ENCODE measurements at places on chromosomes 2 and 18.

DNA sequence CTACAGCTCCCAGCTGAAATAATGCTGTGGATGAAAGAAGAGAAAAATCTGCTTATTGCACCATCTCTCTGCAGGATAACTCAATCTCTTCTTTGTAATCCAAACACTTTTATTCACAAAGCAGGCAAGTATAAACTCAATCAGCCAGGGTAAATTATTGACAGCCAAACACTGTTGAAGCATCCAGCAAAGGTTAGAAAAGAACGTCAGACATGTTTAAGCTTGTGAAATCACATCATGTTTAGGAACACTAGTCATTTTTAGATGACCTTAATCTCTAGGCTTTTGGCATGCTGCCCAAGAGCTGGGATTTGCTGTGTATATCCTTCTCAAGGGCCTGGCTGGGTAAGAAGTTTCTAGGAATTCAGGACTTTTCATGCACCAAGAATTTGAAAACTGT, 1148.1 kb upstream of the FANCL start:
- no peak for DNase-seq

- DNase-seq = no peak
Measured at GRCh38 chr2:142863485-142863961, 13.9 kb upstream of the KYNU start.

- DNase-seq = no peak
Measured at GRCh38 chr2:124877141-124877577, 852.1 kb downstream of the CNTNAP5 start.

DNA sequence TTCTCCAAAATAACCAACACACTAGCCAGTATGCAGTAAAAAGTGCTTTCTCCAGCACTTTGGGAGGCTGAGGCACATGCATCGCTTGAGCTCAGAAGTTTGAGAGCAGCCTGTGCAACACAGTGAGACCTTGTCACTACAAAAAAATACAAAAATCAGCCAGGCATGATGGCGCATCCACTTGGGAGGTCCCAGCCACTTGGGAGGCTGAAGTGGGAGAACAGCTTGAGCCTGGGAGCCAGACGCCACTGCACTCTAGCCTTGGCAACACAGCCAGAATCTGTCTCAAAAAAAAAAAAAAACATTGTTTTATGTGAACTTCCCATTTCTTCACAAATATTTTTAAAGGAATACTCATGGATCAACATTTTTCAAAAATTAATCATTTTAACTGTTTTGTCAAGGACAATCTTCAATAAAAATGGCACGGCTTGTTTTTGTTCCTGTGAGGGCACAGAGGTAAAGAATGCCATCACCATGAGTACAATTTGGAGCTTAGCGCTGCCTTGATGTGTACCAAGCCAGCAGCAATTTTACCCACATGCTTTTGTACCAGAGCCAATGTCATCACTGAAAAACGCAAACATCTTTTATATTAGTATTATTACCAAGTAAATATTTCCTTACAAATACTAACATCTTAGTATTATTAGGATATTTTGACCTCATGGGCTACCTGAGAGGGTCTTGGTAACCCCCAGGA, 26.7 kb downstream of the RAB1A start:
- no peak for DNase-seq

DNA sequence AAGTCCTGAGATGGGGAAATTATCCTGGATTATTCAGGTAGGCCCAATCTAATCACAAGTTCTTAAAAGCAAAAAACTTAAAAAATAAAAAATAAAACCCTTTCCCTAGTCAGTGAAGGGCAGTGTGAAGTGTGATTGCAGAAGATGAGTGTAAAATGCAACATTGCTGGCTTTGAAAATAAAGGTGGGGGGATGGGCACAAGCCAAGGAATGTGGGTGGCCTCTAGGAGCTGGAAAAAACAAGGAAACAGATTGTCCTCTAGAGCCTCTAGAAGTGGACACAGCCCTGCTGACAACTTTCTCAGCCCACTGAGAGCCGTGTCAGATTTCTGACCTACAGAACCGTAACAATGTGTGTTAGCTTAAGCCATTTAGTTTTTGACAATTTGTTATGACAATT, 184.3 kb upstream of the HNRNPA3 start:
- no peak for DNase-seq

DNA sequence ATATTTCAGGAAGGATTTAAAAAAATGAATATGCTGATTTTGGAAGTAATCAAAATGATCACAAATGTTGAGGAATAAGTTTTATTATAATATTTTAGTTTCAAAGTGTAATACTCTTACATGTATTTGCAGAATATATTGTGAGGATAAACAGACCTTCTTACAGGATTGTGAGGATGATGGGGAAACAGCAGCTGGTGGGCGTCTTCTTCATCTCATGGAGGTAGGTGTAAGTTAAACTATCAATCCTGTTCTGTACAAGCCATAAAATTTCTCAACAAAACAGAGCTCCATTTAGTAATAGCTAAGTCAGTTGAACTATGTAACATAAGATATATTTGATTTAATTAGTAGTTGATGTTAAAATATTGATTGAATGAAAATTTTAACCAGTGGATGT, 12.5 kb upstream of the HRH4 start:
- no peak for DNase-seq

DNA sequence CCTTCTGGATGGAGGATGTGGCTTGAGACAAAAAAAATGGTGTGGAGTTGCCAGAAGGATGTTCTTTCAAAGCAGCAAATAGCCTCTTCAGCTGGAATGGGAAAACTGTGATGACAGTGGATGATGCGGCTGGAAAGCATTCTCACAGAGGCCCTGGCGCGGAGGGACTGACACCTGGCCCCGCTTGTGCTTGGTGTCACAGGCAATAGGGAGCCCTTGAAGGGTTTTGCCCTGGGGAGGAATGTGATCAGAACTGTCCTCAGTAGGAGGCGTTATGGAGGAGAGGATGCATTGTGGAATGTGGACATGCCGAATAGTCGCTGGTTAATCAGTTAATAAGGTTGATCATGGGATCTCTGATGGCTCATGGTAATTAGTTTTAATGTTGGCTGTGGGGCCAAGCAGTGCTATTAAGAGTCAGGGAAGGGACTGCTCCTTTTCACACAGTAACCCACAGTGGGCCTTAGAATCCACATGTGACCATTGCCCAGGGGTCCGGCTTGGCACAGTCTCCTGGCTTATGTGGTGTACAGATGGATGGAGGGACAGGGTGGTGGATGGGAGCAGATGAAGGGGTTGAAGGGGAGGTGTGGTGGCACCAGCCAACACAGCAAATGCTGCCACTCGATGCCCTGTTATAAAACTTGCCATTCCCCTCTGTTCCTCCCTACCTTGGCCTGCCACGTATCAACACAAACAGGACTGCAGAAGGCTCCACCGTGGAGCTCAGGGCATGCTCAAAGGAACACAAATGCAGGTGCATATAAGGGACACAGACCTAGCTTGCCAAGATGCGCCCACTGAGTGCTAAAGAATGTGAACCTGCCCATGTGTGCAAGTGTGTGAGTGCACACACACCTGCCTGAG, 71.7 kb downstream of the CIB4 start:
- no peak for DNase-seq

DNA sequence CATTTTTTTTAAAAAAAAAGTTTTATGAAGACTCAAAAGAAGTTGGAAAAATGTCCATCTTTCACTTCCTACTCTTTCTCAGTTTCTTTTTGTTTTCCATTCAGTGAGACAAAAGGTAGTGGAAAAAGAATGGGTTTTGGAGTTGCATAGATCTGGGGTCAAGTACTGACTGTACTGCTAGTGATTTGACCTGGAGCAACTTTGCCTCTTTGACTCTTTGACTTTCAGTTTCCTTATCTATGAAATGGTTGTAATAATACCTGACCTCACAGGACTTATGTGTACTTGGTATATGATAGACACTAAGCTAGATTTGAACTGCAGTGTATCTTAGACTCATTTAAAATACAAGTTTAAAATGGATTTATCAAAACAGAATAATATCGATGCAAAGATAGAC, 3.5 kb upstream of the KCNE4 start:
- DNase-seq = no peak

DNA sequence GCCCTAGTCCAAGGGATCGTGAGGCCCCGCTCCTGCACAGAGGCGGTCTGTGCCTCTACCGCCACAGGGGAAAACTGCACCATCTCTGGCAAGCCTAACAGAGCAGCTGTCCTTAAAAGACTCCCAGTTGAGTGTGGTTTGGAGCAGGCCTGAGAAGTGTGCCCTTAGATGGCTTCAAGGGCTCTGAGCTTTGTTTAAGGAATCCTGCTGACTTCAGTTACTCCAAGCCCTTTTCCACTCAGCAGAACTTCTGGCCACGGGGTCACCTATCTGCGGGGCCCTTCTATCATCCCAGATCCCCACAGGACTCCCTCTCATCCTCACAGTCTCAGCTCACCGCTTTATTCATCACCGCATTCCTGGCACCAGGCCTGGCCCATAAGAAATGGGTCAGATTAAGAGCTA, 131.5 kb downstream of the CCDC74A start:
- DNase-seq = no peak

DNA sequence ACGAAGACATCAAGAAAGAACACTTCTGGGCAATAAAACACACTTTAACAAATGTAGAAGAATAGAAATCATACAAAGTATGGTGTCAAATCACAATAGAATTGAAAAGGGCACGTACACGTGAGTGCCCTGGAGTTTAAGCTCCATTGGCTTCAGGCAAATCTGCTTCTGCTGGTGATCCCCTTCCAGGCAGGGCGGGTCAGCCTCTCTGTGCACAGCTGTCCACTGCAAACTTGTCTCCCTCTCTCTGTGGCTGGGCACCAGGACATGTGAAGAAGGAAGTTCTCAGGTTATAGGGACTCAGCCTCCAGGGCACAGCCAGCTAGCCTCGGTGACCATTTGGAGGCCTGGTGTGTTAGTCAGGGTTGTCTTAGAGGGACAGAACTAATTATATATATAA, 66.0 kb downstream of the ST3GAL5 start:
- DNase-seq = no peak

GRCh38 chr2:19255481-19255880, 102.9 kb downstream of the OSR1 start:
- no peak for DNase-seq

- DNase-seq = no peak
Measured at GRCh38 chr2:25692143-25692542, 18.8 kb upstream of the DTNB start.

DNA sequence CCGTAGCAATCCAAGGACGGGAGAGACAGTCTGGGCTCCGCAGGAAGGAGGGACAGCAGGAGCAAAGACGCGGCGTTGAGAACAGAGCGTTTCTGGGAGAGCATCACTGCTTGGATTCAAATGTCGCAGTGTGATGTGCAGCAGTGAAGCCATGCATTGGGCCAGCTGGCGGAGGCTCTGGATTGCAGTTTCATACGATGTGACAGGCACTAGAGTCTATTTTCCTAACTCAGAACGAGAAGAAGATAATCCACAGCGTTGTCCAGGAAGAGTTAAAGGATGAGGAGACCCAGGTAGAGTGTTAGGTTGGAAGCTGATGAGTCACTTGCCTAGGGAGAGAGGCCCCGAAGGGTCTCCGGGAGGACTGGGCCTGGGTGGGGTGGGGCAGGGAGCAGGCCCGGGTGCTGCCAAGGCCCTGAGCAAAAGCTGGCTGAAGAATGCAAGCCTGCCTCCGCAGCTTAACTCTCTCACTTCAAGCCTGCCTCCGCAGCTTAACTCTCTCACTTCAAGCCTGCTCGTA, 17.7 kb upstream of the SEMA4C start:
- no peak for DNase-seq

GRCh38 chr2:112783187-112783714, 1.0 kb downstream of the IL1A start:
- no peak for DNase-seq

DNA sequence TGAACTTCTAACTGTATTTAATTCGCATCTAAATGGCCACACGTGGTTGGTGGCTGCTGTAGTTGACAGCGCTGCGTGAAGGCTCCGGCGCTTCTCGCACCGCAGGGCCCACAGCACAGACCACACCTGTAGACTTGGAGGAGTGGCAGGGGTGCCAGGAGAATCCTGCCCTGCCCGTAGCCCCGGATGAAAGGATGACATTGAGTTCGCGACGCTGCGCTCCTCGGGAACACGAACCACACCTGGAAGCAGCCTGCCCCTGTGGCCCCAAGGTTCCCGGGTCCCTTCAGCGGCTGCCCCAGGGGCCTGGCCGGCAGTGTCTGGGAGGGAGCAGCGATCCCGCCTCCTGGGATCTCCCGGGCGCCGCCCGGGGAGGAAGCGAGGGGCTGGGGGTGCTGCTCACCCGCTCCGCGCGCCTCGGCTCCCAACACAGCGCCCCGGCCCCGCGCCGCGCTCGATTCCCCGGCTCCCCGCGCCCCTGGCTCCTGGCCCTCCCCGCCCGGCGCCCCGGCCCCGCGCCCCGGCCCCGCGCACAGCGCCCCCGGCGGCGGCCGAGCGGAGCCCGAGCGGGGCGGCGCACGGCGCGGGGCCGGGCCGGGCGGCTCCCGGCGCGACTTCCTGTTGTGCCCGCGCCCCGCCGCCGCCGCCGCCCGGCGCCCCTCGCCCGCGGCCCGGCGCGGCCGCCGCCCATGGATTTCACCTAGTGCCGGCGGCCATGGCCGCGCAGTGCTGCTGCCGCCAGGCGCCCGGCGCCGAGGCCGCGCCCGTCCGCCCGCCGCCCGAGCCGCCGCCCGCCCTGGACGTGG, at the start of gene RNPEPL1:
Gene RNPEPL1 (plus strand): TSS at position 613 of the 806 bp plus-strand sequence. CDS start 103 bp downstream, at position 716.
- DNase-seq = no peak

DNA sequence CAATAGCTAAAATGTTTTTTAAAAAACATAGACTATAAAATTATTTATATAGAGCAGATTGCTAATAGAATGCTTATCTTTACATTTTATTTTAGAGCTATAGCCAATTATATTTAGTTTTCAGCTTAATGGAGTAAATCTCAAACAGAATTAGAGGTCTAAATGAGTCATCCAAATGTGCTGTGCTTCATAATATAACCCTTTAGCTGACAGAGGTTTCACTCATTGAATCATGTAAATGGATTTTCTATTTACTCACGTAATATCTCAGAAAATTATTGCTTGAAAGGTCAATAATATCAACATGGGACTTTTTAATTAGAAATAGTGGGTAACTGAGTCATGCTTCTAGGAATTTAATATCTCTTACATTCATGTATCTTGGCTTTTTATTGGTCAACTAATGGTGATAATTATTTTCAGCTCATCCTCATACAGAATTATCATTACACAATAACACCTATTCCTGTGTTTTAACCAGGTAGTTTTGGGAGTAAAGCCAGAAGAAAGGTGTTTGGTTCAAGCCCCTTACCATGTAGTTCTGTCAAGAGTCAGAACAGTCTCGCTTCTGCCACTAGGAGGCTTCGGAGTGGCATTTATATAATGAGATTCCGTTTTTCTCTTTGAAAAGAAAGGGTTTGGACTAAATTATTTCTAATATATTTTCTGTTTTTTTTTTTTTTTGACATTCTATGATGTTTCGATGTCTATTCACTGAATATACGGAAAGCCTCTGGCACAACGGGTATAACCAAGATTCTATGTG, 217.6 kb downstream of the CDH7 start:
- DNase-seq = no peak
